Ovary (tissue), 10 donors: ENCODE measurements at places on chromosomes 3 and 15. TPM values are rescaled to one million over a fixed set of nuclear protein-coding genes. Genes with fewer than 3 reads are reported as not detected.

- no peak for DNase-seq
These were observed 584.4 kb downstream of the PDCD6IP start for GRCh38 chr3:34382859-34383258.

- no peak for DNase-seq
These were observed 244.6 kb downstream of the STXBP5L start for GRCh38 chr3:121152573-121152972.

DNA sequence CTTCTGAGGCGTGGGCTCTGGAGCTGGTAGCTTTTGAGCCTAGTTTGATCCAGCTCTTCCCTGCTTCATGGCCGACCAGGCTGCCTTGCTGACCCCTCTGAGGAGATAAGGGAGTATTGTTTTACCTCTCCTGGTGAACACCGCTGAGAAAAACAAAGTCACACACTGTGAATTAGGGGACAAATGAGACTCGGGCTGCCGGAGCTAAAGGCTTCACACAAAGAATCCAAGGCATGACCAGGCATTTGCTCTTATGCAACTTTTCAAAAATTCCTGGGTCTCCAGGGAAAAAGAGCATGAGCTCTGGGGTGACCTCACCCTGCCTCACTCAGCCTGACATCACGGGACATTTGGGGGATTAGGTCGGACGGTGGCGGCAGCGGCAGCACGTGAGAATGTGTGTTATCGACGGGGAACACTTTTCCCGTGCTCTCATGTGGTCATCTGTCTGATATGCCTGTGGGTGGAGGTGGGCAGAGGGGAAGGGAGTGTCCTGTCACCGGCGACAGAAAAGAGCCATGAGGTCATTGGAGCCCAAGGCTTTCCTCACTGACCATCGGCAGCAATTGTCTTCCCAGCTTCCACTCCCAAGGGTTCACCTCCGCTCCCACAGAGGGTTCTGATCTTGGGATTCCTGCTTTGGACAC, 61.0 kb downstream of the TMEM44 start:
- no peak for DNase-seq

DNA sequence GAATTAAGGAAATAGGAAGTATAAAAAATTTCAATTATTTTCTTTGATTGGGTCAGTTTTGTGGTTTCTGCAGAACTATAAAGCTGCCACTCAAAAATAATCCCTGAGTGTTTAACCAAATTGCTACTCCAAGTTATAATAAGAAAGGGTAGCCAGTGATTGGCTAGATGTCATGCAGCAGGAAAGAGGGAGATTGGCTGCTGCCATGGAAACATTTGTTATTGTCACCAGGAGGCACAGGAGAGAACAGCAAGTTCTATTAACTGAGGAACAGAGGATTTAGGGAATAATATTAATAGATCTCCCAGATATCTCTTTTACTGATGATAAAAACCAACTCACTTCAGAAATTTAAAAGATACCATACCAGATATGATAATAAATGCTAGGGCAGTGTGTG, 42.6 kb downstream of the CLDN1 start:
- no peak for DNase-seq

DNA sequence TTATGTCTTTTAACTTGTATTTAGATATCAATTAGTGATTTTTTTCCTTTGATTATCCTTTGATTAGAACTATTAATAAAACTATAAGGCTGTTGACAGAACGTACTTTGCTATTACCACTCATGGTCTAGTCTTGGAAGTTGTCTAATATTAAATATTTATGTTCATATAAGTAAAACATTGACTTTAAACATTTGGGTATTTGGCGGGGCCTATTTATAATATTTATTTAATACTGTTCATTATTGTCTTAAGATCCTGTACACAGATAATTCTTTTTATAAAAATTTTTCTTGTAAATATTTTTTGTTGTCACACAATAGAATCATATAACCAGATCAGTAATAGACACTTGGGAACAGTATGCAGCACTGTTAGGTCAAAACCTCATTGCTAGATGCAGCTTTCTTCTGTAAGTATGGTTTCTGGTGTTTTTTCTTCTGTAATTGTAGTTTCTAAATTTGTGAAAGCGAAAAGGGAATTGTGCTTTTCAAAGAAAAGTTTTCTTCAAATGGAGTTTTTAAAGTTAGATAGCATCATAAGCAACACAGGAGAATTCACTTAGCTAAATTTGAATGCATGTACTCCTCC, 93.4 kb downstream of the FNDC3B start:
- DNase-seq: no peak

The PLXND1 gene
- total RNA-seq: 59.7 TPM
